Head of caudate nucleus (tissue), 42 donors: ENCODE measurements at places on chromosomes 16 and 17.

- DNase-seq: no peak
Observed at GRCh38 chr16:79134300-79134699, 466.2 kb downstream of the MAF start.

DNA sequence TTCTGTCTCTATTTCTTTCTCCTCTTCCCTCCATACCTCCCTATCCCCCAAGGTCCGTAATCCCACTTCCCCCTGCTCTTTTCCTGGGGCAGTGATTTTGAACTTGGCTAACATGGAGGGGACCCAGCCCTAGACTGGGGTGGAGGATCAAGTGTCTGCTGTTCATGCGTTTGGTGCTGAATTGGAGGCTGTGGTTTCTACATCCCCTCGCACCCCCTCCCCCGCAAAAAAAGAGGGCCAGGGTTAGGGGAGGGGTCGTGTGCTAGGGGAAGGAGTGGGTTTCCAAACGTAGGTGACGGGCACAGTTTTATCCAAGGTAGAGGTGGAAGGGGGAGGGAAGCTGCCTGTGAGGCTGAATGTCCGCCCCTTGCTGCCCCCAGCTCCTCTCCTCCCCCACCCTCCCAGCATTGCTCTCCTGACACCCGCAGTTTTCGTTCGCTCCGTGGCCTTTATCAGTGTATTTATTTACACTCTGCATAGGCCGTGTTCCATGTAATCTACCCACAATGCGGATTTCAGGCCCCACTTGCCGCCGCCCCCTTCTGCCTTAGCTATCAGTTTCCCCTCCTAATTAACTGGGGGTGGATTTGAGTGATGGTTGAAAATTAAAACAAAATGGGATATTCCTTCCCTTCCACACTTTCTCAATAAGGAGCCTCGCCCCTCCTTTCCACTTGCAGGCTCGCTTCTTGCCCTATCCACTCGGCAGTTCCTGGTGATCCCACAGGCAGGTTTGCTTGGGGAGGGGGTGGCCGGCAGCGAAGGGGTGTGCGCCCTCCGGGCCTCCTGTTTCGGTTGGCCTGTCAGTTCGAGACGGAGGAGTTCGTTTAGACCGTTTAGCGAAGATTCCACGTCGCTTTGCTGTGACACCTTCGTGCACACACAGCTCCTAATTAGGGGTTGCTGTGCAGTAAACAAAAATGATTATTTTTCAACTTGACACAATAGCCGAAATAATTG is 2.0 kb downstream of the GNAO1 start:
- no peak for DNase-seq

DNA sequence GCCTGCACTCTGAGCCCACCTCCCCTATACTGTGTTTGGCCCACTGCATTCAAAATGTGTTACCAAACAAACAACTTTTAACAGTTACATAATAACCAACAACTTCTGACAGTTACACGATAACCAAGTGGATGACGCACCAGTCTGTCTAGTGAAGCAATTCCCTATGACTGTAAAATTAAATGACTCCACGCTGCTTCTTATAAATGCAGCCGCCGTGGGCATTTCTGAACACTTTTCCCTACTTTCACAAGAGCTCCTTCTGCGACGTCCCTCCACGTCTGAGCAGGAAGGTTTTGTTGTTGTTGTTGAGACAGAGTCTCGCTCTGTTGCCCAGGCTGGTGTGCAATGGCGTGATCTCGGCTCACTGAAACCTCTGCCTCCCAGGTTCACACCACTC is 27.6 kb downstream of the ZNF276 start:
- no peak for DNase-seq

DNA sequence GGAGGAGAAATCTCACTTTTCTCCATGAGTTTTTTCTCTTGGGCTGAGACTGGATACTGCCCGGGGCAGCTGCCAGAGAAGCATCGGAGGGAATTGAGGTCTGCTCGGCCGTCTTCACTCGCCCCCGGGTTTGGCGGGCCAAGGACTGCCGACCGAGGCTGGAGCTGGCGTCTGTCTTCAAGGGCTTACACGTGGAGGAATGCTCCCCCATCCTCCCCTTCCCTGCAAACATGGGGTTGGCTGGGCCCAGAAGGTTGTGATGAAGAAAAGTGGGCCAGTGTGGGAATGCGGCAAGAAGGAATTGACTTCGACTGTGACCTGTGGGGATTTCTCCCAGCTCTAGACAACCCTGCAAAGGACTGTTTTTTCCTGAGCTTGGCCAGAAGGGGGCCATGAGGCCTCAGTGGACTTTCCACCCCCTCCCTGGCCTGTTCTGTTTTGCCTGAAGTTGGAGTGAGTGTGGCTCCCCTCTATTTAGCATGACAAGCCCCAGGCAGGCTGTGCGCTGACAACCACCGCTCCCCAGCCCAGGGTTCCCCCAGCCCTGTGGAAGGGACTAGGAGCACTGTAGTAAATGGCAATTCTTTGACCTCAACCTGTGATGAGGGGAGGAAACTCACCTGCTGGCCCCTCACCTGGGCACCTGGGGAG is 19.1 kb downstream of the NGFR start:
- DNase-seq: no peak

GRCh38 chr16:54027062-54027461 is 259.5 kb downstream of the IRX3 start:
- no peak for DNase-seq

- DNase-seq: peak; percentile 59
Observed at GRCh38 chr16:88533932-88534637, 36.1 kb upstream of the ZC3H18 start.

GRCh38 chr17:57045868-57046704 is 39.0 kb upstream of the AKAP1 start:
- no peak for DNase-seq

DNA sequence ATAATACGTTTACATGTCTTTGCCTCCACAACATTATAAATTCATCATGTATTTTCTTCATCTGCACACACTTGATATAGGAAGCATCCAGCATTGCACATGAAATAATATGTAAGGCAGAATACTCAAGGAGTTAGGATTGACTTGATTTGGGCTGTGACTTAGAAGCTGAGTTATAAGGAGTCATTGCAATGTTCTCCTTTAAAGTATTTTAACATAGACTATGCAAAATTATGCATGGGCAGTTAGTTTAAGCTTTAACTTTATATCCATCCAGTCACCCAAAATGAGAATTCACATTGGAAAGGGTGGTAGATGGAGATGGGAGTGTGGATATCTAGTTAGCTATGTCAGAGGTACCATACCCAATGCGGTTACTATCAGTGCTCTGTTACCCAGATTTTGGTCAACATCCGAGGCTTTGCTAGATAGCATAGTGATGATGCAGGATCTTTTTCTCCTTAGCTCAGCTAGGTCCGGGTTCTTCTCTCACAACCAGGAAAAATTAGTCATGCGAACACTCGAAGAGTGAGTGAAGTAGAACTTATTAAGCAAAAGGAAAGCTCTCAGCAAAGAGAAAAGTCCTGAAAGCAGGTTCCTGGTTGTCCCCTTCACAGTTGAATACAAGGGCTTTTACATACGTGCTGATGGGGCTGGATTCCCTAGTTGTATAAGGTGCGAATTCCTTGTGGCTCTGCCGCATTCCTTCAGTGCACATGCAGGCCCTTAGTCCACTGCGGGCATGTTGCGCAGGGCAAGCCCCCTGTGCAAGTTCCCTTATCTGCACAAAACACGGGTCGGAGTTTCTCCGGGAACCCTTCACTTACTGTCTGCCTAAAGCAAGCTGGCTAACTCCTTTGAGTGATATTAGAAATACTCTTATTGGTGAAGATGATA is 73.1 kb upstream of the FAM20A start:
- DNase-seq: no peak

- no peak for DNase-seq
Observed at GRCh38 chr17:73625991-73626673, 18.1 kb downstream of the SDK2 start.

DNA sequence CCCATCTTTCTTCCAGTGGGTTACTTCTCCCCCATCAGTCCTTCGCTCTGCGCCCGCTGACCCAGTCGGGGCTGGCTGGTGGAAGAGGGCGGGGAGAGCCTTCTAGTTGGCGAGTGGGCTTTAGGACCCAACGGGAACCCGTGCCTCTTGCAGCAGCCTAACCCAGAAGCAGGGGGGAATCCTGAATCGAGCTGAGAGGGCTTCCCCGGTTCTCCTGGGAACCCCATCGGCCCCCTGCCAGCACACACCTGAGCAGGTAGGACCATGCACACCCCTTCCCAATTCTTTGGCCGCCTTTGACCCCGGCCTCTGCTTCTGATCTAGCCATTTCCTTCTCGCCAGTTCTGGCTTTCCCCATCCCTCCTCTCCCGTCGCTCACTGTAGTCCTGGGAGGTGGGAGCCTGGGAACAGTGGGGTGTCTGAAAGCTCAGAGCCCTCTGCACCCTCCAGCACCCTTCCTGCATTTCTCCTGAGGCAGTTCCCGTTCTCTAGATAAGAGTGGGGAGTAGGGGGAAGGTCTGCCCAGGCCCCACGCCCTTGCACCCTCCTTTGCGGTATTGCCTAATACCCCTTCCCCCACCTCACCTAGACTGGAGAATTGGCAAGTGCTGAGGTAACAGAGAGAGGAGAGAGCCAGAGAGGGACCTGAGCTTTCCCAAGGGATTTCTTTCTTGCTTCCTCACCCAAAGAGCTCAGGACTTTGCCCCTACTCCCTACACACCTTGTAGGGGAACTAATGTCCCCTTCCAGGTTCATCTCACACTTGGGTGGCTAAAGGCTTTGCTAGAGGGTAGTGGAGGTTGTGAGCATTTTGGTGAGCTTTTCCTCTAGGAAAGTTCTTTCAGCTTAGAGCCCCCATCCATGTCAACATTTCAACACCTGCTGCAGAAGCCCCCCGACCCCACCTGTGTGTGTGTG is at the start of gene RARA:
RARA (plus strand) TSS at position 150 of the 918 bp plus-strand sequence. CDS start 22,039 bp downstream, outside the sequence.
- peak; percentile 70 for DNase-seq

GRCh38 chr17:13363771-13364170 is 238.0 kb downstream of the HS3ST3A1 start:
- no peak for DNase-seq

- peak; percentile 70 for DNase-seq
Observed at GRCh38 chr16:48054881-48055601, 100.8 kb downstream of the ABCC12 start.

DNA sequence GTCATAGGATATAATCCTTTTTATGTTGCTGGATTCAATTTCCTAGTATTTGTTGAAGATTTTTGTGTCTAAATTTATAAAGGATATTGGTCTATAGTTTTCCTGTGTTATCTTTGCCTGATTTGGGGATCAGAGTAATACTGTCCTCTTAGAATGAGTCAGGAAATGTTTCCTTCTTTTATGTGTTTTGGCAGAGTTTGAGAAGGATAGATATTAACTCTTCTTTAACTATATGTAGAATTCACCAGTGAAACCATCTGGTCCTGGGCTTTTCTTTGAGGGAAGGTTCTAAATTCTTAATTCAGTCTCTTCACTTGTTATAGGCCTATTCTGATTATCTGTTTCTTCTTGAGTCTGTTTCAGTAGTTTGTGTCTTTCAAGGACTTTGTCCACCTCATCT is 66.3 kb upstream of the NACA2 start:
- DNase-seq: no peak

GRCh38 chr17:35807371-35808144 is 1.7 kb upstream of the TAF15 start:
- DNase-seq: no peak

DNA sequence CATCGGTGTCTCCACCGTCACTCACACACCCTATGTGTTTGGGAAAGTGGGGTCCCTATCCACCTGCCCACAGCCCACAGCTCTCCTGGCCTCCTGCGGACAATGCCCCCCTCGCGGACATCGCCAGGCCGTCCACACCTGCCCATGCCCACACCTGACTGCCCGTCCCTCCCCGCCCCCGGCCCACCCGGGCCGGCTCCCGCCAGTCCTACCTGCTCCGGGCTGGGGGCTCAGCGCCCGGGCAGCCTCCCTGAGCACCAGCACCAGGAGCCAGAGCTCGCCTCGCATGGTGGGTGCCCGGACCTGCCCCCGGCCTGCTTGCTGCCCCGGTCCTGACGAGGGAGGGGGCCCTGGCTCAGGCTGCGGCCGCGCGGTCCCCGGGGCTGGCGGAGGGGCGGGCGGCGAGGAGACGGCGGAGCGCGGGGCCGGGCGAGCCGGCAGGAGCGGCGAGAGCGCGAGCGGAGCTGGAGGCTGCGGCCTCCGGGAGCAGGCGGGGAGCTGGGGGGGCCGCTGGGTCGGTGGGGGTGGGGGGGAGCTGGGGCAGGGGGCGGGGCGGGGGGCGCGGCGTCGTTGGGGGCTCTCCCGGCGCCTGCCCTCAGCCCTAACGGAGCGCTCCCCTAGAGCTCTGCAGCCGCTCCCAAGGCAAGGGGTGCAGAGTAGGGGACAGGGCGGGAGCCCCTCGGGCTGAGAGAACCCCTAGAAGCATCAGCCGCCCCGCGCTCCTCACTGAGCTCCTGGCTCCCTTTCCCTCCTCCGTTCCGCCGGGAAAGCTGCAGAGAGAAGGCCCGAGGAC is at the start of gene PLXDC1:
PLXDC1 (minus strand) TSS at position 488 of the 793 bp plus-strand sequence; CDS start at position 288, 200 bp downstream.
- DNase-seq: no peak

GRCh38 chr17:16352667-16353316 is 477 bp downstream of the CENPV start:
- DNase-seq: peak; percentile 64

DNA sequence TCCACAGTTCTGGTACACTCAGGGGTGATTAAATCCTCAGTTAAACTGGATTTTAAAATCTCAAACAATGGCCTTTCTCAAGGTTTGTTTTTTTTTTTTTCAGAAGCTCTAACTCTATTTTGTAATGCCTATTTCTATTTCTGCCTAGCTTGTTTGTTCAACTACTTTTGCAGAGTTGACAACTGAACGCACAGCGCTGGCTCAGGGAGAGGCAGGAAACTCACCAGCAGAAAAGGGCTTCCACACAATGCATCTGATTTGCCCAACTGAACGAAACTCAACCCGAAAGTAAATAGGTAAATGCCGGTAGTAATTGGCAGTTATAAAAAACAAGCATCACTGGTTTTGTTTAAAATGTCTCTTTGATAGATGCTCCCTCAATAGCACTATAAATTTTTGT is 52.7 kb upstream of the CNEP1R1 start:
- DNase-seq: no peak
